Occipital lobe (tissue), 3 donors: ENCODE measurements at places on chromosomes 12 and 14. TPM values are rescaled to one million over a fixed set of nuclear protein-coding genes. Genes with fewer than 3 reads are reported as not detected.

Gene ASPG
- total RNA-seq: 0.94 TPM

Gene SLC25A21
- total RNA-seq: 0.78 TPM

GRCh38 chr12:108313606-108314351 lies 25.3 kb downstream of the CMKLR1 start:
- DNase-seq: no peak

DNA sequence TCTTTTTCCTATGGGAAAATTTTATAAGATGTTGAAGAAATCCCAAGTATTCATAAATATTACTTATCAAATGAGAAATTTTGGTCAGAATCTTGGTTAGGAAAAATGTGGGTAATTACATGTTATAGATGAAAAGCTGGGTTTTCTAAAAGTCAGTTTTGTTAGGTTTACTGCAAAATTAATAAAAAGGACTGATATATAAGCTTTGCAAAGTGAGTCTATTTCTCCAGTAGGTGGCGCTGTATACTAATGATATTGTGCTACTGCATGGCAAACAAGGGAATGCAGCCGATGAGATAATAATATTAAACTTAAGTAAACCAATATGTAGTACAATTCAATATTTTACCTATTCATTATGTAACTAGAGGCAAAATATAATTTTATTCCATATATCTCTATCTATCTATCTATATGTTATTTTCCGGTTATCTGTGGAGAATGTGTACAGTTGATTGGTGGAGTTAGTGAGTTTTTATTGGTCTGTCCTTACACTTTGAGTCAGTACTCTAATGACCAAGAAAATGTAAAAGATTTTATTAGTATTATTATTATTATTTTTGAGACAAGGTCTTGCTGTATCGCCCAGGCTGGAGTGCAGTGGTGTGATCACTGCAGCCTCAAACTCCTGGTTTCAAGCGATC lies 32.9 kb downstream of the MIPOL1 start:
- DNase-seq: no peak

DNA sequence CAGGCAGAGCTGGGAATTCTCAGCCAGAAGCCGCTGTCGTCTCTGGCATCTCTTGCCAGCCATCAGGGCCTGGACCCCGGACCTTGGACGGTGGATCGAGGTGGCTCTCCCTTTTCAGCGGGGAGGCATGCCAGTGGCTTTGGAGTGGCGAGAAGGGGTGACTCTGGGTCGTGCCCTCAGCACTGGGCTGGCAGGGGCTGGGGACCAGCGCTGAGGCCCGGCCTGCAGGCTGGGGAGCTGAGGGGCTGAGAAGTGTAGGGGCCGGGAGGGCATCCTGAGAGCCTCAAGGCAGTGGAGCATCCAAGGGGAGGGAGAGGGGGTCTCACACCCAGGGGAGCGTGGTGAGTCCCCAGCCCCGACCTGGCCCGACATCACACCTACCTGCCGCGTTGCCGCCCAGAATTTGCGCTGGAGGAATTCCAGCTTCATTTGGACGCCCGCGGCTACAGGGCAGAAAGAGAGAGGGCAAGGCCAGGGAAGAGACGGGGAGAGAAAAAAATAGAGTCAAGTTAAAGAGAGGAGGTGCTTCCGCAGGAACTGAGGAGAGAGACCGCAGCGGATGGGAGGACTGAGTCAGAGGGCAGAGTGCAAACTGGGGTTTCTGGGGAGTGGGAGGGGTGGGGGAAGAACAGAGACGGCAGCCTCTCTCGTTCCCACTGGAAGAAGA lies 9.0 kb upstream of the LRTM2 start:
- no peak for DNase-seq

DNA sequence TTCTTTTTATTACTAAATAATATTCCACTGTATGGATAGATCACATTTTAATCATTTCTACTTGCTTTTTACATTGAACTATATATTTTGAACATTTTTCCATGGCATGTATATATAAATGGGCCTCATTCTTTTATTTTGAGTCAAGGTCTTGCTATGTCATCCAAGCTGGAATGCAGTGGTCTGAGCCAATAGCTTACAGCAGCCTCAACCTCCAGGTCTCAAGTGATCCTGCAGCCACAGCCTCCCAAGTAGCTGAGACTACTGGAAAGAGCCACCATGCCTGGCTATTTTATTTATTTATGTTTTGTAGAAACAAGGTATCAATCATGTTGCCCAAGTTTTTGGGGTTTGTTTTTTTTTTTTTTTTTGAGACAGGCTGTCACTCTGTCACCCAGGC lies 7.6 kb downstream of the FCF1 start:
- no peak for DNase-seq

DNA sequence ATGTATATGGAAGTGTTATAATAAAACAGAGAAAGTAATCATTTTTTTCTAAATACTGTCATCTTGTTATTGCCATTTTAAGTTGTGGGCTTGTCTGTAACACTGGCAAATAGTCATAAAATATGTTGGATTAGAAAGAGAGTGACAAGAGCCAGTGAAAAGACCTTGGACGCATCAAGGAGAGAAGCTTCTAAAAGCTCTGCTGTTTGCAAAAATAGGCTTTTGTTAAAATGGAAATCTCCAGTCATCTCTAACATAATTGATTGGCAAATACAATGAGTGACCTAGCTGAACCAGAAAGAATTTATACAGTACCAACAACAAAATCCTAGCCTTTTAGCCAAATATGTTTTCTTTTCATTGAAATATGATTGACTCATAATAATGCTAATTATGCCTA lies 245.8 kb upstream of the RMST start:
- no peak for DNase-seq

DNA sequence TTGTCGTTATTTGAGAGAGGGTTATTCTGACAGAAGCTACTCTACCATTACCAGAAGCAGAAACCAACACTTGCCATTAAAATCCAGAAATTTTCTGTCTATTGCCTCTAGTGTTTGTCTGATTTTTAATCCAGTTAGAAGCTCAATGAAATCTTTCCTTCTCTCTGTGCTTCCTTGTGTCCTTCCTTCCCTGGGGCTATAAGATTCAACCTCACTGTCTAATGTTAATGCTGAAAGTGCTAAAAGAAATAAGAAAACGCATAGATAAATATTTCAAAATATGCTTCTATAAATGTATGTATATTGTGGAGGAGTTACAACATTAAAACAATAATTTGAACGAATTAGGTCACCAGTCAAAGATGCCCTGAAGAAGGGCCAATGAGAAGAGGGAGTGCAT lies 120.8 kb downstream of the SEC23A start:
- no peak for DNase-seq
